Bronchial epithelial cell (primary cell): ENCODE measurements at places on chromosomes 12 and 14.

GRCh38 chr12:57011438-57012424, 4.6 kb downstream of the TAC3 start:
- DNase-seq: no peak

DNA sequence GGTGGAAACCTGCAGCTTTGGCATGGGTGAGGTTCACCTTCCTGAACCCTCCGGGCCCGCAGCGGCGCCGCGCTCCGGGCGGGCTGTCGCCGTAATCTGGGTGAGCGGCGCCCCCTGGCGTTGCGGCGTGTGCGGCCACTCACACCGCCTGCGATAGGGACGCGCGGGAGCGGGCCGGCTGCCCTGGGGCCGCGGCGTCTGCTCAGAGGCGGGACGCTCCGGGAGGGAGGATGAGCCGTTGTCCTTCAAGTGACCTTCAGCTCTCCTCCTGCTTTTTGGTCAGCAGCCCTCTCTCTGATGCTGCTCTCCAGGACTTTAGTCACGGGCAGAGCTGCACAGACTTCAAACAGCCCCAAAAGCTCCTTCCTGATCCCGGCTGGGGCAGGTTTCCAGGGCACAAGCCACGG, 211.7 kb upstream of the FKBP4 start:
- no peak for DNase-seq

GRCh38 chr12:54479421-54479820, 6.0 kb upstream of the GTSF1 start:
- DNase-seq: no peak

GRCh38 chr12:117155278-117156060, 34.8 kb downstream of the FBXO21 start:
- peak; percentile 74 for DNase-seq

DNA sequence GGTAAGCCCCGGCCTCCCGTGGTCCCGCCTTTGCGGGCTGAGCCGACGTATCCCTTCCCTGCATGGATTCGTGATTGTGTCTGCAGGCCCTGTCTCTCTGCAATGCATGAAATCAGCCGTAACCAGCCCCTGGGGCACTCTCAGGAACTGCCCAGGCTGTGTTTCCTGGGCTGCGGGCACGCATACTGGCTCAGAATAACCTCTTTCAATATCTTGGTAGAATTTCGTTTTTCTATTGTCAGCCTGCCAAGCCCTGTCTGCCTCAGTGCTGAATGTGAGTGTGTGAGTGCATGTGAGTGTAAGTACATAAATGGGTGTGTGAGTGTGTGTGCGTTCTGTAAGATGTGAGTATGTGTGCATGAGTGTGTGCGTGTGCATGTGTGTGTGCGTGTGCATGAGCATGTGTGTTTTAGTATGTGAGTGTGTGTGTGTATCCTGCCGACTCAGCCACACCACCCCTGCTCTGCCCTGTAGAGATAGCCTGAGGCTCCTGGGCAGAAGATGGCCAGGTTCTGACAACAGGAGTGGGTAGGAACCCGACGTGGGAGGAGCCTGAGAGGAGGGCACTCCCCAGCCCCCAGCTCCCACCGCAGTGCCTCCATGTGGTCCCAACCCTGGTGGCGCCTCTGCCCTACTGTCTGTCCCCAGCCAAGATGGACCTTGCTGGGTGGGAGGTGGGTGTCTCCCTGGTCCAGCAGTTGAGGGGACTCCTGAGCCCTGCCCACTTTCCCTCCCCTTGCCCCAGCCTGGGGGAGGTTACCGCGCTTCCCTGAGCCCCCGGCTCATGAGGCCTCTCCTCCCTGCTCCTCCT, 268.8 kb downstream of the ADGRD1 start:
- DNase-seq: peak; percentile 2

DNA sequence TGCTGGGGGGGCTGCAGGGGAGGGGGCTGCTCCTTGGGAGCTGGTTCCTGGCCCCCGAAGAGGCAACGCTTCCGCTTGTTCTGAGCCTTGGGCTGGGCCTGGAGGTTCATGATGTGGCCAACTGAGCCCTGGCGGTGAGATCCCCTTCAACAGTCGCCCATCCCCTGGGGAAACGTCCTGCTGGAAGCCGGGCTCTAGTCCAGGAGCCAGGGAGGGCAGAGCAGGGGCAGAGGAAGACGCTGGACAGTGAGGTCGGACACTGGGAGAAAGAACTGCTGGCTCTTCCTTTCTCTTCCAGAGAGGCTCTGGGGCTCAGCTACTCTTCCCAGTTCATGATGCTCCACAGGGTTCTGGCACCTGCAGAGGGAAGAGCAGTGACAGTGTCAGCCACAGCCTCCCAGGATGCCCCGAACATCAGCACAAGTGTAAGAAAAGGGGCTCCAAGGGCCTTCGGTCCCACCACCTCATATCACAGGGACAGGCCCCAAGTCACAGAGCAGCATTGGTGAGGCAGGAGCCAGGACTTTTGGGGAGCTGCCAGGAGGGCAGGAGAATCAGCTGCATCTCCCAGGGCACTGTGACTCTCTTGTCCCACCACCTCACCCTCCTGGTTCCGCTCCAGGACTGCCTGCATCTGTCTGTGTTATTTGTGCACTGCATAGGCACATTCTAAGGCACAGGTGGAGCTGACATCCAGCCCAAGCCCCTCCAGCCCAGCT, 25.9 kb upstream of the PNMA1 start:
- no peak for DNase-seq

- DNase-seq: no peak
These were observed 55.4 kb downstream of the FBRSL1 start for GRCh38 chr12:132545164-132545953.

DNA sequence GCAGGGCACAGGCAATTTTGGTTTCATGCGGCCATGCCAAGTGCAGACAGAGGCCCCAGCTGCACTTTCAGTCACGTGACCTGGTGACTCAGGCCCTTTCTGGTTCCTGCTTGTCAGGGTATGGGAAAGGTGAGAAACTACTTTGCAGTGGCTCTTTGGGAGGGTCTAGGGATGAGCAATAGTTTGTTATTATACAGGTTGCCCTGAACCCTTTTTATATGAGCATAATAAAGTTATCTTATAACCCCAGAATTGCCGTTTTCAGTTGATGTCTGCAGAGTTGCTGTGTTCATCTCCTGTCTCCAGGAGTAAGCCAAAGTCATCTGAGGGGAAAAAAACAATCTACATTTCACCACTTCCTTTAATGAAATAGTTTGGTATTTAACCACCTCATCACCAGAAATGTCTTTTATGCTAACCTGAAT, 30.9 kb upstream of the EMP1 start:
- DNase-seq: peak; percentile 99

GRCh38 chr12:85191-85666, 18.7 kb downstream of the IQSEC3 start:
- no peak for DNase-seq

DNA sequence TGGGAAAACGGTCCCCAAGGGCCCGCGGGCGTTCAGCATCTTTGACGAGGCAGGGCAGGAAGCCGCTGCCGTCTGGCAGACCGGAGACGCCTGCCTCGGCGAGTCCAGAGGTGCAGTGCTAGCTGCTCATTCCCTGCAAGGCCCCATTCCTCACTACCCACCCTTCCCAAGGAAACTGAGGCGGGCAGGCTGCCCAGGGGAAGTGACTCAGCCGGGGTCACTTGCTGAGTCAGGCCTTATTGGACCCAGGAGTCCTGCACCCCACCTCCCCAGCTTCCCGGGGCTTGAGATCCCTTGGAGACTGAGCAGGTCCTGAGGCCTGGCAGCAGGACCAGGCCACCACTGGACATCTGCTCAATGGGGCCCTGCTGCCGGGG, 3.7 kb downstream of the SH2B3 start:
- no peak for DNase-seq

GRCh38 chr14:37623971-37624370, 28.5 kb downstream of the TTC6 start:
- DNase-seq: peak; percentile 95

GRCh38 chr12:113131556-113131955, 4.0 kb downstream of the RASAL1 start:
- DNase-seq: no peak

DNA sequence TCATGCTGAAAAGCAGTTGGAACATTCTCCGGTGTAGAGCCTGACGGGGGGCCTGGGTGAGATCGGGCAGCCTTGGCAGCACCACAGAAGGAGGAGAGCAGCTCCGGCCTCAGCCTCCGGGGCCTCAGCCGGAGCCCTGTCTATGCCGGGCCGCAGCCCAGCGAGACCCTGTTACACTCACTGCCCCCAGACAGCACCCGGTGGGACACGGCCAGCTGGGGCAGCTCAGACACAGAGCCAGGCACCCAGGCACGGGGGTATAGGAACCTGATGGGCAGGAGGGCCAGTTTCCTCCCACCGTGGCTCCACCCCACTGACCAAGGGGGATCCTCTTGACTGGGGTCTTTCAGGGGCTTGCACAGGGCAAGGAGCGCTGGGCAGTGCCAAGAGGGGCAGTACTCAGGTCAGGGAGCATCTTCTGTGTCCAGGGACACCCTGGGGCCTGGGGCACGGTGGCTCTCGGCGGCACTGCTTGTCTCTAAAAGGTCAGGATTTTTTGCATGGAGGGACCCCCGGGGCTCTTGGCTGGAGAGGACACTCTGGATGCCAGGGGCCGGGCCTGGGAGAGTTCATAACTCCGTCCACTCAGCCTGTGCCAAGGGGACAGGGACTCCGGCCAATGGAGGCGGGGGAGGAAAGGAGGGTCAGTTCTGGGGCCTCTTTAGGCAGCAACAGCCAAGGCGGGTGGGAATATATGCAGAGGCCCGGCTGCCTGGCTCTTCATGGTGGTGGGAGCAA, 9.4 kb downstream of the INF2 start:
- no peak for DNase-seq

- no peak for DNase-seq
These were observed 6.9 kb downstream of the TMBIM6 start for GRCh38 chr12:49748306-49748705.

GRCh38 chr12:112418608-112419296, at the start of gene PTPN11:
Gene PTPN11 (plus strand): TSS chr12:112418947. CDS start chr12:112419112, 165 bp downstream.
- peak; percentile 54 for DNase-seq

GRCh38 chr12:25151476-25151875, 43.5 kb downstream of the DNAI7 start:
- peak; percentile 92 for DNase-seq

DNA sequence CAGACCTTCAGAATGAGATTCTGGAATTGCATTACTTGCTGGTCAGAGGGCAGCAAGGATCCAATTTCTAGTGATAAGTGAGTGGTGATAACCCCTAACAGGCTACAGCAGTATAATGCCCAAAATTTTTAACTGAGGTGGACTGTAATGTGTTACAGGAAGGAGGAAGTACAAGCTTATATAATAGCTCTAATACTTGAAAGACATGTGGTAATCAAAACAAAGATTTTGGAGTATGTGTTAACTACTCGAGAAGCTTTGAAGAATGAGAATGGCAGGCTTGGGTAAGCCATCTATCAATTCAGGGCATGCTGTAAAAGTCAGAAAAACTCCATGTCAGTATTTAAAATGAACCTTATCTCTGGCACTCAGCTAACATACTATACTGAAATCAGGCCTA, 70.5 kb downstream of the ANKS1B start:
- DNase-seq: no peak

GRCh38 chr12:49627752-49628360, 4.5 kb downstream of the PRPF40B start:
- DNase-seq: peak; percentile 69

DNA sequence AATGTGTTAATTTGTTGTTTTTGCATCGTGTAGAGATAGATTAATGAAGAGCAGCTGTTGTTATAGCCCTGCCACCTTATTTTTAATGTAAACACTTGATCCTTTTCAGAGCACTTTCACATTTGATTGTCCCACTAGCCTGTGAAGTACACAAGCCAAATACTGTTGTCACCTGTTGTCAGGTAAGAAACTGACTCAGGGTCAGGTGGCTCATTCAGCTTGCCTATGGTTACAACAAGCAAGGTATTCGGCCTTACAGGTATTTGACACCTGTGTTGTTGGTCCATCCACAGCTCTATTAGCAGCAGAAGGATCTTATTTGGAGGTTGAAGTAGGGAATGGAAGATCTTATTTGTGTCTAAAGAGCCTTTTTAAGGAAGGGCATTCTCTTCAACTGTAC, 108.9 kb downstream of the GPR135 start:
- DNase-seq: no peak

DNA sequence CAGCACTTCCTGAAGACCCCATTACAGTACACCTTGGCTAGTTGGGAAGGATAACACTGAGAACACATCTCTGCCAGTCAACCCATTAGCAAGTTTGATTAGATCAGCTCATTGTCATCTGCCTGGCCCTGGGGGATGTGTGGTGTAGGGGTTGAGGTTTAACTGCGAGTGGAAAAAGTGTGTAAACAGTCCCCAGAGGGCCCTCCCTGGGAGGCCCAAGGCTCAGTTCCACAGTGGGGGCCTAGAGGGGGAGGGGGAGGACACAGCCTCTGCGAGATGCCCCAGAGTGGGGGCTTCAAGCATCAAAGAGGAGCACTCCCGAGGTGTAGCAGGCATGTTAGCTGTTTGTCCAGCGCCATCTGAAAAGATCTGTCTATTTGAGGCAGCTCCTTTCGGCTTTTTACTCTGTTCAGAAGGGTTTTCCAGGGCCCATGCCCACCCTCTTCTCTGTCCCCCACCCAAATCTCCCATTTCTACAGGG, 344 bp downstream of the LPAR5 start:
- no peak for DNase-seq

GRCh38 chr12:3646561-3647241, 106.2 kb downstream of the CRACR2A start:
- no peak for DNase-seq

GRCh38 chr14:99747167-99747566, 46.0 kb upstream of the EML1 start:
- no peak for DNase-seq

GRCh38 chr12:57759360-57759980, 4.6 kb downstream of the MARCHF9 start:
- peak; percentile 59 for DNase-seq

DNA sequence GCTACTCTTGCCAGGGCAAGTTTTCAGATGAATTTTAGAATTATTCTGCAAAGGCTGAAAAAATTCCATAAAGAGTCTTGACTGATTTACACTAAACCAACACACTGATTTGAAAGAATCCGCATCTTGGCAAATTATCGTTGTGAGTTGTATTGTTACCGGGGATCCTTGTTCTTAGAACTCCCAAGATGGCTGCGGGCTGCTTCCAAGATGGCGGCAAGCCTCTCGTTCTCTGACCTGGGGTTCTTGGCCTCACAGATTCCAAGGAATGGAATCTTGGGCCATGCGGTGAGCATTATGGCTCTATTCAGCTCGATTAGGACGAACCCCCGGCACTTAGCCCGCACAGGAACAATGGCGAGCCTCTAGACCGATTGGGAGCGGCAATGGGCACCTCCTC, 132.5 kb downstream of the ZNF664 start:
- DNase-seq: no peak

GRCh38 chr14:37088356-37089215, 83.8 kb downstream of the SLC25A21 start:
- DNase-seq: peak; percentile 9
